Adipose tissue (tissue), 3 donors: ENCODE measurements at places on chromosomes 2 and 18. TPM values are rescaled to one million over a fixed set of nuclear protein-coding genes. Genes with fewer than 3 reads are reported as not detected.

The PFN4 gene
- 0.79 TPM for polyA plus RNA-seq

The ORMDL1 gene
- polyA plus RNA-seq, result 67.8 TPM

The UGT1A10 gene
- polyA plus RNA-seq, result not detected

The POLE4 gene
- polyA plus RNA-seq, result 79.0 TPM

The EN1 gene
- 0.05 TPM for polyA plus RNA-seq

The FAM210A gene
- polyA plus RNA-seq, result 3.2 TPM

The CYTIP gene
- polyA plus RNA-seq, result 8.1 TPM

The MYO3B gene
- 0.28 TPM for polyA plus RNA-seq

The FBXO48 gene
- polyA plus RNA-seq, result 0.56 TPM

The SAG gene
- not detected for polyA plus RNA-seq

The CSRNP3 gene
- 0.45 TPM for polyA plus RNA-seq

The IL36A gene
- not detected for polyA plus RNA-seq

The ALPP gene
- not detected for polyA plus RNA-seq

The FRZB gene
- polyA plus RNA-seq, result 0.56 TPM
